ENCODE measurements at places on chromosomes 7 and 10.

GRCh38 chr7:19915596-19915995 lies 142.2 kb upstream of the TMEM196 start:
- no peak for DNase-seq

- DNase-seq: no peak
Measured at GRCh38 chr10:130430852-130431704, 294.9 kb downstream of the GLRX3 start.

- no peak for DNase-seq
Measured at GRCh38 chr10:98344589-98345038, 70.4 kb downstream of the PYROXD2 start.

DNA sequence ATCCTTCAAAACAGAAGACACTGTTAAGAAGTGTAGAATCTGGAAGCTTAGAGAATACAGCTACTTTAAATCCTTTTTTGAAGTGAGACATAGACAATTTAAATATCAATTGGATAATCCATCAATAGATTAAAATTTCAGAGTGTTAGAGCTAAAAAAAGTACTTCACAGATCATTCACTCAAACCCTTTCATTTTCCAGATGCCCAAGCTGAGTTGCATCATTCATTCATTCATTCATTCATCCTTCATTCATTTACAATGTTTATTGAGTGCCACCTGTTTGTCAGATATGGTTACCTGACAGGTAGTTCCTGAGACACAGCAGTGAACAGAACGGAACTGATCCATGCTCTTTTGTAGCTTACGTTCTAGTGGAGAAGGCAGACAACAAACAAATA lies 290.7 kb upstream of the MTPN start:
- no peak for DNase-seq

DNA sequence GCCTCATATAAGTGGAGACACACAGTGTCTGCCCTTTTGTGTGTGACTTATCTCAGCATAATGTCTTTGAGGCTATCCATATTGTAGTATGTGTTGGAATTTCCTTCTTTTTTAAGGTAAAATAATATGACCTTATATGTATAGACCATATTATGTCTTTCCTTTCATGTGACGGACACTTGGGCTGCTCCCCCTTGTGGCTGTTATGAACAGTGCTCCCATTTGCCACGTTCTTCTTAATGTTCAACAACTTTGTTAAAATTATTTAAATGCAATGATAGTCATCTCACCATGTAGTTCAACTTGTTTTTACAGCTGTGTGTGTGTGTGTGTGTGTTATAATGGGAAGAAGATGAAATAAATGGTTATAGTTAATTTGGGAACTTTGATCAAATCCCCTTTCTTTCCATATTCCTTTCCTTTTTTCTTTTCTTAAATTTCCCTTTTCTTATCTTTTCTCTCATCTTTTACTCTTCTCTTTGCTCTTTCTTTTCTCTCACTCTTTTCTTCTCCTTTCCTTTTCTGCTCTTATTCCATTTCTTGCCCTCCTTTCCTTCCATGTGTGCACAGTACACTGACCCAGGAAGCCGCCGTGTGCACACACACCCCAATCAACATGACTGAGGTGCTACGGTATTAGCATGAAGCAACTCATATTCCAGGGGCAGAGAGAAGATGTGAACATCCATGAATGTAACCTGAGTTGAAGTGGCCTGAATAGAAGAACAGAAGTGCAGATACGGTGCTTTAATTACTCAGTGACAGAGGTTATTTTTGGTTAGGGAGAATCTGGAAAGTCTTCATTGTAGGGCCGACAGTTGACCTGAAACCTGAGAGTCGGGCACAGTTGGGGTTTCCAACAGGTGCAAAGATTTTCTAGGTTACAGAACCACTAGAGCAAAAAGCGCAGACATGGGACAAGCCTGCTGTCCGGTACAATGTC lies 596.6 kb downstream of the SDK1 start:
- peak; percentile 10 for DNase-seq

DNA sequence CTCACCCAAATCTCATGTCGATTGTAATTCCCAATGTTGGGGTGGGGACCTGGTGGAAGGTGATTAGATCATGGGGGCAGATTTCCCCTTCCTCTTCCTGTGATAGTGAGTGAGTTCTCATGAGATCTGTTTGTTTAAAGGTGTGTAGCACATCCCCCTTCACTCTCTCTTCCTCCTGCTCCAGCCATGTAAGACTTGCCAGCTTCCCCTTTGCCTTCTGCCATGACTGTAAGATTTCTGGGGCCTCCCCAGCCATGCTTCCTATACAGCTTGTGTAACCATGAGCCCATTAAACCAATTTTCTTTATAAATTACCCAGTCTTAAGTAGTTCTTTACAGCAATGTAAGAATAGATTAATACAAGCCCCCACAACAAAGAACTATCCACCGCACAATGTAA lies 109.9 kb upstream of the JAZF1 start:
- DNase-seq: no peak

DNA sequence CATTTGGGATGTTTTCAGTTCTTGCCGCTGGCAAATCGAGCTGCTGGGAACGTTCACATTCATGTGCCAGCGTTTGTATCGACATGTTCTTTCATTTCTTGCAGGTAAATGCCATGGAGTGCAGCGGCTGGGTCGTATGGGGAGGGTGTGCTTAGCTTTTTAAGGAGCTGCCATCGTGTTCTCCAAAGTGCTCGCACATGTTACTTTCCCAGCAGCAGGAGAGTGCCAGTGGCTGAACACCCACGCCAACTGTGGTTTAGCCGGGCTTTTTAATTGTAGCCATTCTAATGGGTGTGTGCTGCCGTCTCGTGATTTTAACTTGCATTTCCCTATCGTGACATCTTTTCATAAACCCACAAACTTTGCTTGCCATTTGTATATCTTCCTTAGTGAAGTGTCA lies 11.6 kb upstream of the BNIP3 start:
- no peak for DNase-seq

All from nucleus accumbens (tissue), 56 donors.